ENCODE measurements at places on chromosomes 13 and 19. TPM values are rescaled to one million over a fixed set of nuclear protein-coding genes. Genes with fewer than 3 reads are reported as not detected.
A peak's percentile ranks its signal among the peaks of the same experiment; 100 is the strongest.

THSD1 gene
- total RNA-seq: 0.66 TPM

TUBA3C gene
- not detected for total RNA-seq

DNA sequence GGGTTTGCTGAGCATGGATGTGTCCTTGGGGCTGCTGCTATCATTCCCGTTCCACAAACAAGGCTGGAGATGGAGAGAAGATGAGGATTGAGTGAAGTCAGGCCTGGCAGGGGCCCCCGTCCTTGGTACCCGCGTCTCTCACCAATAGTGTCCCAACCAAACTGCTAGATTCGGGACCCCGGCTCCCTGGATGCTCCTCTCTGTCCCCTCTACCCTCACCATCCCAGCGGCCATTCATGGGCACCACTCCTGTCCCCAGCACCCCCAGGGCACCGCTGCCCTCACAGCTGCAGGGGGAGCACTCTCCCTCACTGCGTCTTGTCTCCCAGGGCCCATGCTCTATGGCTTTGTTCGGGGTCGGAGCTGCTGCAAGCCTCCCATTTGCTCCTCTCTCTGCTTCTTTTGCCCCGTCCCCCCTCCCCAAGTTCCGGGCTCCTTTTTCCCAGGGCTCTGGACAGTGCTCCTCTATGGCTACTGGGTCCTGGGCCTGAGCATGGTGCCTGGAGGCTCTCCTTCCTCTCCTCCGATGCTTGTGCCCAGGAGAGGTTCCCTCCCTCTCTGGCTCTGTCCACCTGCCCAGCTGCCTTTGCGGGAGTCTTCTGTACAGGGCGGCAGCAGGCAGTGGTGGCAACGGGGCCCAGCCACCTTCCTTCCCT is 219.5 kb downstream of the TEX29 start:
- no peak for DNase-seq

LGALS7B gene
- total RNA-seq: not detected

PTPRH gene
- total RNA-seq: 6.9 TPM

DNA sequence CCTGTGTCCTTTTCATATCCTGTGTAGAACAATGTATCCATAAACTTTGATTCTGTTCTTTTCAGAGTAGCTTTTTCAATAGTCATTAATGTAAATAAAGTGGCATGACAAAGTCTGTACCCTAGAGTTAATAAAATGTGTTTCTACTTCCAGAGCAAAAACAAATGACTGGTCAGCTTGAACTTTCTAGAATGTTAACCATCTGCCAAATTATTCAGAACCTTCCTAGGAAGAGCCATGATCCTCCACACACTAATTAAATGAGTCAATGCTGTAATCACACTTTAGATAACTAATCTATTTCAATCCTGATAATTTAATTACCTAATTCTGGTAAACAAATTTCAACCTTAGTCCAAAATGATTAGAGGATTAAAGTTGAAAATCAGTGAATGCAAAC is 73.2 kb downstream of the DIAPH3 start:
- peak; percentile 42 for DNase-seq

All from cardiac muscle cell (in vitro differentiated cells and primary cell).